Hematopoietic multipotent progenitor cell treated with erythropoietin and hydrocortisone succinate and interleukin-3 and kit ligand, for 4 days (in vitro differentiated cells): ENCODE measurements at places on chromosomes 6 and 20.

- no peak for DNase-seq
These were observed 232.5 kb downstream of the PKHD1 start for GRCh38 chr6:51854876-51855275.

GRCh38 chr6:106003268-106003987 is 82.7 kb upstream of the PRDM1 start:
- DNase-seq, result no peak

GRCh38 chr6:139612135-139612465 is 237.7 kb upstream of the CITED2 start:
- DNase-seq, result peak; percentile 47

- no peak for DNase-seq
These were observed 5.3 kb upstream of the UBD start for GRCh38 chr6:29564875-29565274.

DNA sequence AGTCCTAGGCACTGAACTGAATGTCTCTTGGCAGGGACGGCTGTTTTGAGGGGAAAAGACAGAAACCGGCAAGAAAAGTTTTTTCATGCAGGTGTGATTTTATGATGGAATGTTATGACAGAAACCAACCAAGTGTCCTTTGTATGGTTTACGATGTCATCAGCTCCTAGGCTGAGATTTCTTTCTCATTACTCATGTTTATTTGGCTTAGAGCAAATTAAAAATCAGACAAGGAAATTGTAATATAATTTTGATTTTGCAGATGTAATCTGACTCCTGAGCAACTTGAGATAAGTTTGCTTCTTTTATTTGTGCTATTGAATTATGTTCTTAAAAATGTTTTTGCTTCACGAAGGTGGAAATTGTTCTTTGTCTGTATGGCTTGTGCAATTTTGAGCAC is 58.8 kb upstream of the MAP3K7 start:
- no peak for DNase-seq

DNA sequence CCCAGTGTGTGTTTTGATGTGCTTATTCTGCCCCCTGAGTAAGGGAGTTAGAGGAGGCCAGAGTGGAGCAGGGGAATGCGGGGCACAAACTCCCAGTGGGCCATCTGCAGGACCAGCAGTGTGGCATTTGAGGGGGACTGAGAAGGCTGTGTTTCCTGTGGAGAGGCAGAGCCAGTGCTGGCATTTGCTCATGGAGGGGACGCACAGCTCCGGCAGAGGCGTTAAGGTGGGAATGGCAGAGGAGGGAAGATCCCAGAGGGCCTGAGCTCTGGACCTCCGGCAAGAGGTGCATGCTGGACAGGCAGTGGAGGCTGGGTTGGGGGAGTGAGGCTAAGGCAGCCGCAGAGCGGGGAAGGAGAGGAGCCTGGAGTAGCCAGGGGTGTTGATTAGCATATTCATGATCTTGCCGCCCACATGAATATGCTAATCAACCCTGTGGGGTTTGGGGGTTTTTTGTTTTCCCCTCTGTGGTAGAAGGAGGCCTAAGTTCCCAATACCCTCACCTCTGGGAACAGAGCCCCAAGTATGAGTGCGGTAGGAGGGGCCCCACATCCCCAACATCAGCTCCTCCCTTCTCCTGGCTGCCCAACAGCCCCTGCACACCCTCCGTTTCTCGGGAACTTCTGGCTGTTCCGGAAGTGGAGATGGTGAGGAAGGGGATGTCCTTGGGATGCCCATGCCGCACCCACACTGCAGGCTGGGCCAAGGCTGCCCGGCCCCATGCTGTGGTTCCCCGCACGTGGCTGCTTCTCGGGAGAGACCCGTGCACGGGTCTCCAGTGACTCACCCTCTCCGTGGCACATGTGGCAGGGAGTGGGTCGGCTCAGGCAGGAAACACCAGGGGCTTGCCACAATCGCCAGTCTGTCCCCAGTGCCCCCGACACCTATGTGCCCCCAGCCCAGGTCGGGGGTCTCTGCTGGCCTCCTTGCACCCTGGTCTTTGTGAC is 33.8 kb downstream of the DLGAP4 start:
- DNase-seq, result no peak

GRCh38 chr6:35259948-35260590 is 534 bp downstream of the ZNF76 start:
- peak; percentile 89 for DNase-seq

DNA sequence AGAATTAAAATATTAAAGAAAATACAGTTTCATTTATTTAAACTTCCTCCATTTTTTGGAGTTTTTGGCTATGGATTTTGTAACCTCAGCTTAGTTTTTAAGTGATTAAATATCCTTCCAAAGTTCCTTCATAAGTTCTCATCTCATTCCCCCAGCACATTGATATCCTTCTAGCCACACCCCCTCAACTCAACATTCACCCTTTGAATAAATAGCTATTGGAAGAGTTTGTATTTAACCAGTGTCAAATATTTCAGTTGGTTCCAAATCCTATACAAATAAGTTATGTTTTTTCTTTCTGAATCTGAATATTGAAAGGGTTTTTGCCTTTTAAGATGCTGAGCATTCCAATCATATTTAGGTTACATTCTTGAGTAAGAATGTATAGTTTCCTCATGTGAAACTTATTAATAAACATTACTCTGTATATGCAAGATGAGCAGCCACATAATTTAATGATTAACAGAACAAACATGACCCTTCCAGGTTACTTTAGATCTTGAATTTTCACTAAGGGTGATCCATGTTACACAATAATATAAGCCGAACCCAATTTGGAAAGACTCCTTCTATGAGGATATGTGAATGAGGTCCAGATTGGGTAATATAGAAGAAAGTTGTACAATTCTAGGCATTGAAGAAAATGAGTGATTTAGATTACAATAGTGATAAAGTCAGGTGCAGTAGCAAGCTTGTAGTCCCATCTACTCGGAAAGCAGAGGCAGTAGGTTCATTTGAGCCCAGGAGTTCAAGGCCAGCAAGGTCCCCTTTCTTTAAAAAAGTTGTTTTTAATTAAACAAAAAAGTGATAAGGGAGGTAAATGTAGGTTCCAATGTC is 13.6 kb downstream of the GLYATL3 start:
- DNase-seq, result no peak

- no peak for DNase-seq
These were observed 111.8 kb downstream of the EDN3 start for GRCh38 chr20:59412181-59412580.

- DNase-seq, result no peak
These were observed at the start of gene NFYA for GRCh38 chr6:41072836-41073202. Gene NFYA, plus strand, starts transcription at chr6:41072974. Its CDS starts 6,116 bp downstream, at chr6:41079090.

DNA sequence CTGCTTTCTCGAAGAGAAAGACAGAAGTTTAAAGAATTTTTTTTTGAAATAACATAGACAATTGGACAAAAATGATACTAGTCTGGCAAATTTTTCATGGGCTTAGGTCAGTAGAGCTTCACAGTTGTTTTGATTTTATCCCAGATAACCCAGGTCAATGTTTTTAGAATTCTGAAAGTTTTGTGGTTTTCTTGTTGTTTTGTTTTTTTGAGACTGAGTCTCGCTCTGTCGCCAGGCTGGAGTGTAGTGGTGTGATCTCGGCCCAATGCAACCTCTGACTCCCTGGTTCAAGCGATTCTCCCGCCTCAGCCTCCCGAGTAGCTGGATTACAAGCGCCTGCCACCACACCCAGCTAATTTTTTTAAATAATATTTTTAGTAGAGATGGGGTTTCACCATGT is 22.8 kb downstream of the KIF13A start:
- DNase-seq, result no peak

DNA sequence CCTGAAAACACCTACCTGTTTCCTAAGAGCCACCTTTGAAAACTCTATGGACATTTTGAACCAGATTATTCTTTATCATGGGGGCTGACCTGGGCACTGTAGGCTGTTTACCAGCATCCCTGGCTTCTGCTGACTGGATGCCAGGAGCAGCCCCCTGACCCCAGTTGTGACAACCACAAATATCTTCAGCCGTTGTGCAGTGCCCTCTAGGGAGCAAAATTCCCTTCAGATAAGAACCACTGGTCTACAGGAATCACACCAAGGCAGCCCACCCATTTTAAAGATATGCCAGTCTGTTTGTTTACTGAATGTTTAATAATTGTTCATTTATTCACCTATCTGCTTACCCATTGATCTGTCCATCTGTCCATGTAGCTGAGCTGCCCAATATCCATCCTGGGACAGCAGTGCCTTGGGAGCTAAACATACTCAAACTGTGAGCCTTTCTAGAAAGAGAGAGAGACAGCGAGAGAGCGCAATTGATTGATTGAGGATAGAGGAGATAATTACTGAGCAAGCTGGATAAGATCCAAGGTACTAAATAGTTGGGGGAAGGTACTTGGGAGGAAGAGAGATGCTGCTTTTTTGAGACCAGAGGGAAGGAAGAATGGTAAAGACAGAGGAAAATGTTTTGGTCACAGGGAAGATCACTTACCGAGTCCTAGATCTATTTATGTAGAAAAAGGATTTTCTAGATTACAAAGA is 276.8 kb downstream of the NRN1 start:
- DNase-seq, result no peak

- no peak for DNase-seq
These were observed 186.3 kb downstream of the AKAP7 start for GRCh38 chr6:131321589-131321988.

DNA sequence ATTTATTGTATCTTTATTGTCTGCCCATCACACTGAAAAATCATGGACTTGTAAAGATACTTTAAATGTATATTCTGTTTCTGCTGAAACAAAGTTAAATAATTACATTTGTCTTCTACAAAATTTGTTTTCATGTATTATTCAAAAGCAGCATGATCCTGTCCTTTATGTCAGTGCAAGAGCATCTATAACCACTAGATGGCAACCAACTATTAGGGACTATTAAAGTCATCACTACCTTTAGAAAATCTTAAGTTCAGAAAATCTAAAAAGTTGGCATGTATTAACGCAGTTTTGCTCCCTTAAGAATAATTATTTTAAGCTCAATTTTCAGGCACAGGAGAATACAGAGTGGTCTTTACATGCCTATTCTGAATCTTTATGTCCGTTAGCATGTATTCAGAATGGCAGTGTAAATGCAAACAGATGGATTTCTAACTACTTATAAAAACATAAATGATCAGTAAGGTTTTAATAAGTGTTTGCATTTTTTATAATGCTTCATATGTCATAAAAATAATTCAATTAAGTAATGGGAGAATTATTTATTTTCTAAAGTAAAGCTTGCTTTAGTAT is 17.8 kb downstream of the TMEM30A start:
- peak; percentile 77 for DNase-seq

DNA sequence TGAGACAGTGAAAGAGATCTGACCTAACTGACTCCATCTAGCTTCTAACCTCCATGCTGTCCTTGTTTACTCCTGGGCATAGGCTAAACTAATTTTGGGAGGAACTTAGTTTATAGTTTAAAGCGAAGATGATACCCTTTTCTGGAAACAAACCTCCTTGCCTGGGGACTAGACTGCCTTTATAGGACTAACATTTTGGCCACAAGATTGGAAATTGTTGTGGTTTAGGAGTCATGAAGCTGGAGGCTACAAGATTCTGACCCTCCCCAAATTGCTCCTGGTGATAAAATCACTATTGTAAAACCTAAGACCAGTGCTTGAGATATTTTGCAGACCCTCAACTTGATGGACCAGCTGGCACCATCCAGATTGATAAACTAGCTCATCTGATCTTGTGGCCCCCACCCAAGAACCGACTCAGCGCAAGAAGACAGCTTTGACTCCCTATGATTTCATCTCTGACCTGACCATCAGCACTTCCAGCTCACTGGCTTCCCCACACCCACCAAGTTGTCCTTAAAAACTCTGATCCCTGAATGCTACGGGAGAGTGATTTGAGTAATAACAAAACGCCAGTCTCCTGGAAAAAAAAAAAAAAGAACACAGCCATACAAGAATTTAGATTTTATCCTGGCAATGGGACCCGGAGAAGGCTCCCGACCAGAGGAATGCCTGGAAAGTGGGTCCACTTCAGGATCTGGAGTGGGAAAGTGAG is 63.0 kb downstream of the ABHD12 start:
- DNase-seq, result no peak

DNA sequence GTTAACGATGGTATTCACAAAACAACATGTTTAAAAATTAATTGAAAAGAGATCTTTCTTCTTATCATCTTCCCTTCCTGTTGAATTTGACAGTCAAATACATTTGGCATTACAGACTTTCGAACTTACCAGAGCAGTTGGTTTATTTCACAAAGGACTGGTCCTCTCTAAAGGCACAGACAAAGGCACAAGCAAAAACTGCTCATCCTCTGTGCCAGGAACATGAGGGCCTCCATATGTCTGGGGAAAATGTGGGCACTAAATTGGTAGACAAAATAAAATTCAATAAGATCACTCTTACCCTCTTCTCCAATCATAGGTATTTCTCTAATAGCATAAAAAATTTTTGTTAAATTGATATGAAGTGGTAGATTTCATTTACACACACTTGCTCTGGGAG is 40.4 kb downstream of the SYNE1 start:
- DNase-seq, result no peak

- DNase-seq, result no peak
These were observed 168.5 kb upstream of the ATXN1 start for GRCh38 chr6:16929809-16930208.

- no peak for DNase-seq
These were observed 213.9 kb upstream of the PRDM1 start for GRCh38 chr6:105872249-105872648.

DNA sequence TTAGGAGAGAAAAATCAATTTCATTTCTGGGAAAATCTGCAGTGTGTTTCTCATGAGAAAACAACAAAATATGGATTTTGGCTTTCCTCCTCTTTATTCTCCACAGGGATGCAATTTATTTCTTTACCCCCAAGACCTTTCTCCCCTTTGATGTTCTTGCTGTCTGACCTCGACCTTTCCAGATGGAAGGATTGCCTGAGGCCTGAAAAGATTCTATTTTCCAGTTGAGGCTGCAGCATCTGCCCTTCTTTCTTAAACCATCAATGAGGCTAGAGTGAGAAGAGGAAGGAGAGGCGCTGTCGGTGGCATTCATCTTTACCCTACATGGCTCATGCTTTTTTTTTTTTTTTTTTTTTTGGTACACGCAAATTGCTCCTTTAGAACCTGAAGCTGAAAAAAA is 344.2 kb upstream of the BTBD3 start:
- DNase-seq, result no peak

- DNase-seq, result no peak
These were observed 226.8 kb downstream of the EYA4 start for GRCh38 chr6:133467982-133468380.

DNA sequence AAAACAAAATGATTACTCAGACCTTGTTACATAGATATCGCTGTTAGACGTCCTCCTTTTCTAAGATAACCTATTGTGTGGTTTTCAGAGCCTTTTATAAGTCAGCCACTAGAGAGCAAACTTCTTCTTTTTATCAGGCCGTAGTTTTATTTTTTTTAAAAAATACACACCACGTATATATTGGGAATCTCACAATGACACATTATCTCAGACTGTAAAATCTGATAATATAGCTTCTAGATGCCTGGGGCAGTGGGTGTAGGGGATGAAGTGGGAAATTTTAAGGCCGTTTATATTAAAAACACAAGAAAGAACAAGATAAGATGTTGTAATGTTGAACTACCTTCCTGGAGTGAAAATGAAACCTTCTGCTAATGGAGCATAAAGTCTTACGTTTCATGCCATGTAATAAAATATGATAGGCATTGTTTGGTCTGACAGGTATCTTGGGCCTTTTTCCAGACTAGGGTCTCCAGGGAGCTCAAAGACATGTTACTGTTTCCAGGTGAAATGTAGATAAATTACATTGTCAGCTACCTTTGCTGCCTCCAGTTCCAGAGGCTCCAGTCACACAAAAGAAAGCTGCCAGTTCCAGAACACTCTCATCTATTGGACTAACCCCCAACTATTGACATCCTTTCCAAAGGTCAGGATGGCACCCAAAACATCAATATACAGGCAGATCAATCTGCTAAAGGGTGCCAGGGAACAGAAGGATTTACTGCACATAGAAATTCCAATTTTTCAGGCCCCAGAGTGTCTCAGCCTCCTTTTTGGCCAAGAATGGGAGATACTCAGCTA is 130.2 kb upstream of the AKIRIN2 start:
- DNase-seq, result peak; percentile 75
